ENCODE measurements at places on chromosomes 6 and 20. TPM values are rescaled to one million over a fixed set of nuclear protein-coding genes. Genes with fewer than 3 reads are reported as not detected.

The KCNB1 gene
- total RNA-seq, result not detected

The MAS1 gene
- not detected for total RNA-seq

The RAD21L1 gene
- 0.29 TPM for total RNA-seq

The LMBRD1 gene
- 21.3 TPM for total RNA-seq

The GABRR2 gene
- total RNA-seq, result not detected

The BCAS4 gene
- 18.8 TPM for total RNA-seq

The MUCL3 gene
- total RNA-seq, result not detected

The PPP1R11 gene
- 32.0 TPM for total RNA-seq
